Fibroblast of skin of right quadriceps (primary cell): ENCODE measurements at places on chromosomes 1 and 21.

GRCh38 chr1:156486421-156487344 is 13.9 kb downstream of the MEF2D start:
- DNase-seq, result no peak

GRCh38 chr21:14456911-14457310 is 74.0 kb upstream of the HSPA13 start:
- no peak for DNase-seq

GRCh38 chr1:150577557-150578271 is 1.7 kb downstream of the MCL1 start:
- DNase-seq, result no peak

DNA sequence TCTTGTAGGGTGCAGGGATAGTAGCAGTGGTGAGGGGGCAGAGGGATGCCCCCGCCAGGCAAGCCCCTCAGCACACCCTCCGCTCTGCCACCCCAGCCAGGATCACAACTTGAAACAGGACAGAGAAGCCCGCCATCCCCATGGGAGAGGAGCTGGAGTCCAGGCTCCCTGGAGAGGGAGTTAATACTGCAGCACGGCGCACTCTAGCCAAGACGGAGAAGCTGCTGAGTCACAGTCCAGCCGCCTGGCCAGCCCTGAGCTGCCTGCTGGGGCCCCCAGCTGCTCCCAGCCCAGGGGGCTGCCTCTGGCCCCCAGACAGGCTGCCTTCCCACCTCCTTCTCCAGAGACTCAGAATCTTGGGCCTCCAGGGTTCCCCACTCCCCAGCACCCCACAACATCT is 87.2 kb downstream of the SYT2 start:
- DNase-seq, result peak; percentile 50

GRCh38 chr1:9181990-9182783 is 52.4 kb upstream of the H6PD start:
- peak; percentile 35 for DNase-seq

DNA sequence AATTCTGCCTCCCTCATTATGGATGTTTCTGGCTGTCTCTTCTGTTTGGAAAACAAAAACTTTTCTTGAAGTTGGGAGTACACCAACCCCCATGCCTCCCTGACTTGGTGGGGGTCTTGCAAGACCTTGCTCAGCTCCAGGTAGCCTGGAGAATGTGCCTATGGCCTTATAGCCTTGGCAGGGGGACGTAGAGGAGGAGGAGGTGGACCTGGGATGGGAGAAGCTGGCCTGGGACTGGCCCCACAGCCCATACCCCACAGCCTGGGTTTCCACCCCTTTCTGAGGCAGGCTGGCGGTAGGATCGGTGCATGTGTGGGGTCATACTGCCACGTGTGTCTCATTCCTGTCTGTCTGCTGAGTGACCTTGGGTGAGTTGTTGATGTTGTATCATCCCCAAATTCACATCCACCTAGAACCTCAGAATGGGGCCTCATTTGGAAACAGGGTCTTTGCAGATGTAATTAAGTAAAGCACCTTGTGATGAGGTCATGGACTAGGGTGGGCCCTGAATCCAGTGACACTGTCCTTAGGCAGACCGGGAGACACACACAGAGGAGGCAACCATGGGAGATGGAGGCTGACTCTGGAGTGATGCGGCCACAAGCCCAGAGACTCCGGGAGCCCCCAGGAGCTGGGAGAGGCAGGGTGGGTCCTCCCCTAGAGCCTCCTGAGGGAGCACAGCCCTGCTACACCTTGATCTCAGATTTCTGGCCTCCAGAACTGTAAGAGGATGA is 18.5 kb downstream of the OBSCN start:
- no peak for DNase-seq

GRCh38 chr1:226132728-226133503 is 53.6 kb downstream of the ACBD3 start:
- no peak for DNase-seq

GRCh38 chr1:94899756-94900155 is 27.2 kb downstream of the CNN3 start:
- no peak for DNase-seq

DNA sequence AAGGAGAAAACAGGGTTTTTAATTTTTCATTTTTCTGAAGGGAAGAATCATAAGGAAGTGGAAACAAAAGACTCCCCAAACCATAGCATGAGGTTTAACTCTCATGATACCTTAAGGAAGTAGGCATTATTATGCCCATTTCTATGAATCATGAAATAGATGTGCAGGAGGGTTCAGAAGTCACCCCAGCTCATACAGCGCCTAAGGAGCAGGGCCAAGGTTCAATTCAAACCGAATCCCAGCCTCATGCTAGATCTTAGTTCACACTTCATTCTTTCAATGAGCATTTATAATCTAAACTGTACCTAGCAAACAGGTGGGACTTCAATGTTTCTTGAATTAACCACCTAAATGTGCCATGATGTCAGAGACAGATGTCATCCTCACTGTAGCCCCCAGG is 111.9 kb upstream of the SLC25A33 start:
- DNase-seq, result no peak
